ENCODE measurements at places on chromosomes 2 and 18.

DNA sequence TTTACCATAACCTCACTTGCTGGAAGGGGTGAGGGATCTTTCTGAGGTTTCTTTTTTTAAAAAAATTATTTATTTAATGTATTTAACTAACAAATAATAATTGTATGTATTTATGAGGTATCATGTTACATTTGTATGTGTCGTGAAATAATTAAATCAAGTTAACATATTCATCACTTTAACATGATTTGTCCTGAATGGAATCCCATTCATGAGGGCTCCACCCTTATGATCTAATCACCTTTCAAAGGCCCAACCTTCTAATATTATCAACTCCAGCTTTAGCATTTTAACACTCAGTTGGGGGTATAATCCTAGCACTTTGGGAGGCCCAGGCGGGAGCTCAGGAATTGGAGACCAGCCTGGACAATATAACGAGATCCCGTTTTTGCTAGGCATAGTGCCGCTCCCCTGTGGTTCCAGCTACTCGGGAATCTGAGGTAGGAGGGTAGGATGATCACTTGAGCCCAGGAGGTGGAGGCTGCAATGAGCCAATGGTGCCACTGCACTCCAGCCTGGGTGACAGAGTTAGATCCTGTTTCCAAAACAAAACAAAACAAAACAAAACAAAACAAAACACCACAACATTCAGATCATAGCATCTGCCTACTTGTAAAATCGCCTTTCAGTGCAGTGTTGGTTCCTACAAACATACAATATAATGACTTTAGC, 1.1 kb upstream of the TAF4B start:
- DNase-seq: no peak

GRCh38 chr2:126803434-126803775, 95.3 kb upstream of the TEX51 start:
- DNase-seq: no peak

DNA sequence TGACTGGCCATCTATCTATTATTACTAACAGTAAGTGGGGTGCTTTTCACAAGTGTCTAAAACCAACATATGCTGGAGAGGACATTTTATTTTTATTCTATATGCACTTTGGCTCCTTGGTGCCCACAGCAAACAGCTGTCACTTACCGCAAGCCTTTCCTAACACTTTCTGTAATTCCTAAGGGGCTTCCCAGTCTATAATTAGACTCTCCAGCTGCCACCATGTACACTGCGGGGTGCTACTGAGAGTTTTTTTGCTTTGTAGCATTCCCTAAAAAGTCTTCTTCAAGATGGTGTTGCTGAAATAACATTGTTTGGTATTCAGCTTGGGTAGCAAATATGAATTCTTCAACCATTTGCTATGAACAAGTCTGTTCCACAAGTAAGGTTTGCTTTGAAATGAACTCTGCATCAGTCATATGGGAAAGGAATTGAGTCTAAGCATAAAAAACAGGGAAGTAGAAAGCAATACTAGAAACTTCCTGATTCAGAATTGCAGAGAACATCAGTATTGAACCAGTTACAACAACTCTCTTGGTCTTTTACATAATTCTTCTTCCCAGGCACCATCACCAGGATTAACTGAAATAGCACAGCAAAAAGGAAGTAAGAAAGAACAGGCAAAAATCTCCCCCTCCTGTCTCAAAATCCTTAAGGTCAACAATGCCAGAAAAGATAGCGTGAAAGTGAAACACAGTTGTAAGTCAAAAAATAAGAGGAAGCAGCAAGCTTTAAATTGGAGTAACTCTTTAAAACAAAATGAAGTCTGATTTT, 28.6 kb downstream of the EPB41L3 start:
- peak; percentile 46 for DNase-seq

DNA sequence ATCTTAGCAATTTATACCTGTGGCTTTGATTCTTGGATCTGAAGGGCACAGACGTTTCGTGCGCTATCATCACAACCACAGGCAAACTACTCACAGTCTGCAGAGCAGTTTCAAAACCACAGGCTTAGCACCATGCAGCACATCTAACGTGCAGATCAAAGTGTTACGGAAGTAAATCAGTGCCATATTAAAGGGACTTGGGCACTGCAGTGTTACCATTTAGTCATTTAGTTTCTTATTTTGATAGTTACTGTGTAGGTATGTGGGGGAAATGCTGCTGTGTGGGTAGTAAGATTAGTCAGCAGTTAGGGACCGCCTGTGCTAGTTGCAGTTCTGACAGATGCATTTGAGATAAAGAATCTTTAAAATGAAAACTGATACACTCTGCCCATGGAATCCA, 384.0 kb downstream of the NBAS start:
- peak; percentile 83 for DNase-seq

DNA sequence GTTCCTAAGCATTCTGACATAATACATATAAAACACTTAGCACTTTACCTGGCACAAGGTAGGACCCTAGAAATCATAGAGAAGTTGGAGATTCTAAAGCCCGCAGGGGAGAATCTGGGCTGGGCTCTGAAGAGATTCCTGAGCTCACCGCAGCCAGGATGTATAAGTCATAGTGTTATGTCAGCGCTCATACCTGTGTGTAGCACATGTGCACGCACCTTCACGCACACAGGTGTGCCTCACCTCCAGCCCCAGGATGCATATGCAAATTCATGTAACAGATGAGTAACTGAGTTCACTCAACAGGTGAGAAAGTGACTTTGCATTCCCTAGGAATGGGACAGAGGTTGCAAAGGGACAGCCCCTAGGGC, 7.9 kb upstream of the SDC1 start:
- DNase-seq: no peak

GRCh38 chr2:24886691-24887304, 33.2 kb downstream of the ADCY3 start:
- DNase-seq: peak; percentile 65

GRCh38 chr18:9862686-9863085, 23.1 kb upstream of the TXNDC2 start:
- DNase-seq: no peak
